ENCODE measurements at places on chromosomes 3 and 15. TPM values are rescaled to one million over a fixed set of nuclear protein-coding genes. Genes with fewer than 3 reads are reported as not detected.

Gene EXD1
- 0.10 TPM for polyA plus RNA-seq

Gene CHRNB4
- polyA plus RNA-seq: 1.5 TPM

Gene MORC1
- polyA plus RNA-seq: not detected

Gene CCR3
- polyA plus RNA-seq: not detected

Gene ADAMTS9
- polyA plus RNA-seq: 2.7 TPM
